Cardiac muscle cell (in vitro differentiated cells and primary cell): ENCODE measurements at places on chromosomes 1 and 21.
A peak's percentile ranks its signal among the peaks of the same experiment; 100 is the strongest.

- no peak overlapping the region for H3K27ac ChIP-seq
- H3K36me3 ChIP-seq, result no peaks in the 10 kb centered on the region
- no peaks in the 10 kb centered on the region for H3K4me1 ChIP-seq
- no peaks in the 10 kb centered on the region for H3K27me3 ChIP-seq
Observed at GRCh38 chr1:50508040-50508586, 84.9 kb upstream of the DMRTA2 start.

DNA sequence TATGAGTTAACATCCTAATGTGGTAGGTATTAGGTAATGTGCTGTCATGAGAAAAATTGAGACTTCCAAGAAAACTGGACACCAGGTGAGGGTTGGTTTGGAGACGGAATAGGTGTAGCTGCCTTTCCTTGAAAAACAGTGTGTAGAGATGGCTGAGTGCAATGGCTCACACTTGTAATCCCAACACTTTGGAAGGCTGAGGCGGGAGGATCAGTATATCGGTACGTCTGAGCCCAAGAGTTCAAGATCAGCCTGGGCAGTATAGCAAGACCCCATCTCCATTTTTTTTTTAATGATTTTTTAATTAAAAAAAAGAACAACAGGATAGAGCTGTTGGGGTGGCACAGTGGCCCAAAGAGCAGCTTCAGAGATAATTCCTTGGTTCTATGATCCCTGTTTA, 6.8 kb upstream of the PPP1R8 start:
- H3K27ac ChIP-seq, result no peak overlapping the region
- DNase-seq, result no peak
- H3K4me3 ChIP-seq, result no peak overlapping the region
- H3K36me3 ChIP-seq, result peaks cover 11% of the 10 kb centered on the region
- no peaks in the 10 kb centered on the region for H3K27me3 ChIP-seq

DNA sequence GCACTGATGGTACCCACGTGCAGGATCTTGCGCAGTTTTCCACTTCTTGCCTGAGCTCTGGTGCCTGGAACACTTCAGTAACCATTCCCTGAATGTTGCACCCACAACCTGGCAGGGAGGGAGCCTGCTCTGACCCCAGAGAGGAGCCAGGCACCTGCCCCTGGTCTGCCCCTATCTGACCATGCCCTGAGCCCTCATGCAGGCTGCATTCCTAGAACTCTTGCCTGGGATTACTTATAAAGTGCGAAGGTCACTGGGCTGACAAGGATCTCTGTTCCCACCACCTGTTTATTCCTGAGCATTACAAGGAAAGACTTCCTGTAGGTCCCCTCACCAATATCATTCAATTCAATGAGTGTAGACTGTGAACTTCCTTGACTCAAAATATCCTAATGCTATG, 191.9 kb upstream of the FMN2 start:
- H3K36me3 ChIP-seq, result no peaks in the 10 kb centered on the region
- H3K4me1 ChIP-seq, result no peaks in the 10 kb centered on the region
- H3K4me3 ChIP-seq, result no peak overlapping the region
- H3K27me3 ChIP-seq, result no peaks in the 10 kb centered on the region

DNA sequence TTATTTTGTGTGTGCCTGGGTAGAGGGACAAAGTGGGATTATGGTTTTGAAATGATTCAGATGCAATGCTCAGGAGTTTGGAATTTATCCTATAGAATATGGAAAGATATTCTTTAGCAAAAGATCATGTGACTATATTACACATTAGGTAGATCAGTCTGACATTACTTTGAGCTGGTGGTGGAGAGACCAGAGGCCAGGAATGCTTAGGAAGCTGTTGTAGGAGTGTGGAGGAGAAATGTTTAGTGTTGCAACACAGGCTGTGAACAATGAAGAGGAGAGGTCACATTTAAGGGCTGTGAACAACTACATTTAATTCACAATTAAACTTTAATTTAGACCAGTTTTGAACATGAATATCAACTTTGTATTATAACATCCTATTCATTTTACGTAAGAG, 45.3 kb upstream of the PODN start:
- H3K4me3 ChIP-seq, result peak overlapping the region; percentile 75
- H3K27me3 ChIP-seq, result no peaks in the 10 kb centered on the region
- DNase-seq, result no peak
- H3K27ac ChIP-seq, result peak overlapping the region; percentile 26

DNA sequence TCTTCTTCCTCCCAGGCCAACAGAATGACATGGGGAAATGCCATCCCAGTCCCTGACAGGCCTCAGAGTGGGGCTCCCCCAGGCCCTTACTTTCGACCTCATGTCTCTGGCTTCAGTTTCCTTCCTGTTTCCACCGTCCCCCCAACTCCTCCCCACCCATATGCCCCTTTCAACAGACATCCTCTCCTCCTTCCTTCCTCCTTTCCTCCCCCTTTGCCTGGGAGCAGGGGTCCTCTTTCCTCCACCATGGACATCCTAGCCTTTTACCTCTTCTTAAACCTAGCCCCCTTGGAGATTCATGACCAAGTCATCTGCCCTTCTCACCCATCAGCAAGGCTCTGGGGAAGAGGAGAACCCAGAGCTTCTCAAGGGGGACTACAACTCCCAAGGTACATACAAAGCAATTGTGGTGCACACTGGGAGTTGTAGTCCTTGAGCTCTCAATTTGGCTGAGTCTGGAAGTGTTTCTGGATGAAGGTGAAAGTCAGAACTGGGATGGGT, 4.0 kb downstream of the ZBTB7B start:
- H3K27ac ChIP-seq, result no peak overlapping the region
- no peak for DNase-seq
- H3K36me3 ChIP-seq, result no peaks in the 10 kb centered on the region
- H3K27me3 ChIP-seq, result no peaks in the 10 kb centered on the region
- H3K4me1 ChIP-seq, result no peaks in the 10 kb centered on the region

GRCh38 chr1:234647245-234647644, 37.3 kb upstream of the IRF2BP2 start:
- no peaks in the 10 kb centered on the region for H3K4me1 ChIP-seq
- no peak overlapping the region for H3K27ac ChIP-seq
- DNase-seq, result no peak
- H3K27me3 ChIP-seq, result no peaks in the 10 kb centered on the region

- no peaks in the 10 kb centered on the region for H3K36me3 ChIP-seq
- peak within 1 kb of the TSS; percentile 56 for H3K4me3 ChIP-seq
- peaks cover 4% of the 10 kb centered on the region for H3K4me1 ChIP-seq
- DNase-seq, result peak; percentile 86
Observed at GRCh38 chr1:43991476-43992231, at the start of gene CCDC24. Gene CCDC24, plus strand, starts transcription at chr1:43991599. Its CDS starts 280 bp downstream, at chr1:43991879.

DNA sequence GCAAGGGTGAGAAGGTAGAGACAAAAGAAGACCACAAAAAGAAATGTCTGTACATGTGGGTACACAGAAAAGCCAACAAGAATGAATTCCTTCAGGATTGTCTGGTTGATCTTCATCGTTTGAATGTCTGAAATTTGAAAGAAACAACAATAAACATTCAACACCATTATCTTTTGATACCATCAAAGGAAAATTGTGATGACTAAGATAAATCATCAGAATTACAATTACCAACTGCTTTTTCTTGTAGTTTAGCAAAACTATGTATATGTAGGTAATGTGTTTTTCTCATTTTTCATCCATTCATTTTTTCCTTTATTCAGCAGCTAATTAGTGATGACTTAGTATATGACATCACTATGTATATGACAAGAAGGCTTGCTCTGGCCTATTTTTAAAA, at the start of gene OR10X1:
Gene OR10X1 (minus strand): TSS at position 167 of the 400 bp plus-strand sequence. CDS start 0 bp downstream, at position 167.
- H3K36me3 ChIP-seq, result no peaks in the 10 kb centered on the region
- no peak for DNase-seq
- no peak within 1 kb of the TSS for H3K27ac ChIP-seq
- H3K4me3 ChIP-seq, result no peak within 1 kb of the TSS
- no peaks in the 10 kb centered on the region for H3K27me3 ChIP-seq
- H3K4me1 ChIP-seq, result peaks cover 18% of the 10 kb centered on the region

DNA sequence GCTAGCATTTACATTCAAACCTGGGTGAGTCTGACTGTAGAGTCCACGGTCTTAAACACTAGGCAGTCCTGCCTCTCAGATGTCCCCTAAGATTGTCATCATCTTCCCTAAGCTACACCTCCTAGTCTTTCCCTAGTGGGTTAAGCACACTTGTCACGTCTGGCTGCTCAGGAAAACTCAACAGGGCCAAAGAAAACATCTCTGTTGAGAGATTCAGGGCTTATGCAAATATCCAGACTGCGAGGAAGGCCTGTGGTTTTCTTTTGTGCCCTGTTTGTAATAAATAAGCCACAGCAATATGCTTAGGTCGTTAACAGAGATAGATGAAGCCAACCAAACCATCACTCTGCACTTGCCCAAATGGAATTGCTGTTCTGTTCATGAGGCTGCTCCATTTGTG, 472.6 kb upstream of the DEPDC1 start:
- no peaks in the 10 kb centered on the region for H3K36me3 ChIP-seq
- H3K27ac ChIP-seq, result no peak overlapping the region
- H3K27me3 ChIP-seq, result no peaks in the 10 kb centered on the region
- H3K4me1 ChIP-seq, result no peaks in the 10 kb centered on the region

GRCh38 chr1:2611621-2612437, 21.0 kb downstream of the MMEL1 start:
- H3K4me1 ChIP-seq, result no peaks in the 10 kb centered on the region
- H3K27me3 ChIP-seq, result no peaks in the 10 kb centered on the region
- no peak for DNase-seq
- no peak overlapping the region for H3K4me3 ChIP-seq
- no peaks in the 10 kb centered on the region for H3K36me3 ChIP-seq

DNA sequence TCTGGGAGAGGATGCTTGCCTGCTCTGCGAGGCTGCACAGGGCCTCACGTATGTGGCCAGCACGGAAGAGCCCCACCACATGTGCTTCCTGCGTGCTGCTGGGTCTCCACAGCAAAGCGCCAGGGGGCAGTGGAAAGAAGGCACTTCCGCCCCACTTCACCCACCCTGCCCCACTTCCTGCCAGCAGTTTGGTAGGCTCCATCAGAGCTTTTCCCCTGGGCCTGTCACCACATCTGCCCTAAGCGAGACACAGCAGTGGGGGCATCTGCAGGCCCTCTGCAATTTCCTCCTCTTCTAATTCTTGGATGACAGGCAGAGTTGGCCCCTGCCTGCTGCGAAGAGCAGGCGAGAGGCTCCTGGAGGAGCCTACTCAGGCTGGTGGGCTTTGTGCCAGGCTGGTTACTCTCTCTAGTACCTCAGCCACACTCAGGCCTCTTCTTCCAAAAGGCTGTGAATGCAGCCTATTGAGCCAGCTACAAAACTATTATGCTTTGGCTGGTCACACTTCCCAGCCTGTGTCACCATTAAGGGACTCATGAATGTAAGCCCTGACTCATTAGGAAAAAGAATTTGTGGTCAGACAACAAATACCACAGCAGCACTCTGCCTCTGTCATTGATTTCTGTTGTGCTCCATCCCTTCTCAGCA, 25.0 kb downstream of the CD244 start:
- no peak for DNase-seq
- H3K4me1 ChIP-seq, result no peaks in the 10 kb centered on the region
- H3K27ac ChIP-seq, result no peak overlapping the region
- H3K27me3 ChIP-seq, result peaks cover 15% of the 10 kb centered on the region
- H3K36me3 ChIP-seq, result no peaks in the 10 kb centered on the region

GRCh38 chr1:20361805-20362381, 71.2 kb downstream of the VWA5B1 start:
- H3K4me3 ChIP-seq, result no peak overlapping the region
- DNase-seq, result peak; percentile 58
- H3K36me3 ChIP-seq, result no peaks in the 10 kb centered on the region
- H3K4me1 ChIP-seq, result peaks cover 11% of the 10 kb centered on the region

GRCh38 chr1:43871181-43871910, 62.3 kb upstream of the ARTN start:
- no peak overlapping the region for H3K27ac ChIP-seq
- H3K4me3 ChIP-seq, result no peak overlapping the region
- no peaks in the 10 kb centered on the region for H3K36me3 ChIP-seq
- no peaks in the 10 kb centered on the region for H3K27me3 ChIP-seq
- H3K4me1 ChIP-seq, result peaks cover 22% of the 10 kb centered on the region
- DNase-seq, result no peak

DNA sequence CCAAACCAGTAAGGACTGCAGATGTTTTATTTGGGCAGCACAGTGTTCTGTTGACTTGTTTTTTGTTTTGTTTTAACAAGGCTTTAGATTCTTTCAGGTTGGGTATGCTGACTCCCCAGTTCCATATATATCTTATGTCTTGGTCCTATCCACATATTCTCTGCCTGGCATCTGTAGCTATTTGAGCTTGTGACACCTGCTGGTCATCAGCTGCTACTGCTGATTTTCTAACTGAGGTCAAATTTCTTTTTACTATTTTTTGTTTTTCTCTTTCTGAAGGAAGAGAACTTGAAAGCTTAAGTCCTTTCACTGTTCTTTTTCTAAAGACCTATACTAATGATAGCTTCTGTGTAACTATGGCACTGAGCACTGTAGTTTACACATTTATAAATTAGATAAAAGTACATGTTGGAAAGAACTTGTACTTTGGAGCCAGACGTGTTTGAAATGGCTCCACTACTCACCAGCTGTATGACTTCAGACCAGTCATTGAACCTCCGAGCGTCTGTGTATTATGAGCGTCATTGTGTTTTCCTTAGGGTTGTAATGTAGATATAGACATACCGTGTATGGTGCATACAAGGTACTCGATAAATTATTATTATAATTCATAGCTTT, 109.4 kb downstream of the NRDC start:
- DNase-seq, result peak; percentile 81
- H3K4me1 ChIP-seq, result no peaks in the 10 kb centered on the region
- no peaks in the 10 kb centered on the region for H3K27me3 ChIP-seq
- H3K4me3 ChIP-seq, result no peak overlapping the region
- H3K27ac ChIP-seq, result peak overlapping the region; percentile 20
- peaks cover 45% of the 10 kb centered on the region for H3K36me3 ChIP-seq

GRCh38 chr1:194709439-194709838, 1523.0 kb upstream of the B3GALT2 start:
- H3K4me3 ChIP-seq, result no peak overlapping the region
- no peaks in the 10 kb centered on the region for H3K27me3 ChIP-seq
- no peak overlapping the region for H3K27ac ChIP-seq

DNA sequence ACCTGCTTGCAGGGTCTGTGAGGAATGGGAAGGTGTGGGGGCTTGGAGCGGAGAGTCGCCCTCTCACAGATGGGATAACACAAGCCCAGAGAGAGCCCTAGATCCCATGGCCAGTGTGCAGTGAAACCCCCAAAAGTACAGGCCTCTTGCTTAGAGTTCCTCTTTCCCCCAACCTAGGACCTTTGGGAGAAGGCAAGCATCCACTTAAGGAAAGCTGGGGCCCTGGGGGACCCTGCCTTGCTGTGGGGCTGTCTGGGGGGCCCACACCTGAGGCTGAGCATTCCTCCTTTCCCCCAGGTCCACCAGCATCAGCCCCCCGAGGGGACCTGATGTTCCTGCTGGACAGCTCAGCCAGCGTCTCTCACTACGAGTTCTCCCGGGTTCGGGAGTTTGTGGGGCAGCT, 1.1 kb downstream of the VWA1 start:
- H3K4me1 ChIP-seq, result peaks cover 41% of the 10 kb centered on the region
- H3K27ac ChIP-seq, result no peak overlapping the region
- no peaks in the 10 kb centered on the region for H3K36me3 ChIP-seq
- DNase-seq, result no peak
- H3K4me3 ChIP-seq, result no peak overlapping the region
